Renal cortical epithelial cell (primary cell): ENCODE measurements at places on chromosomes 2 and 18. TPM values are rescaled to one million over a fixed set of nuclear protein-coding genes. Genes with fewer than 3 reads are reported as not detected.

The PAX8 gene
- 86.5 and 273 TPM in 2 replicates for total RNA-seq

GRCh38 chr2:26399771-26400376, 1.8 kb upstream of the DRC1 start:
- DNase-seq, result peak; percentile 51

The RNU2-63P gene
- not detected in 2 replicates for total RNA-seq

The EGR4 gene
- not detected in 2 replicates for total RNA-seq

The CAPN14 gene
- 0.20 and 1.6 TPM in 2 replicates for total RNA-seq

The PLEK gene
- 0.65 TPM in 1 of 2 replicates, not detected in the other for total RNA-seq

- DNase-seq, result no peak
These were observed 11.8 kb upstream of the FN1 start for GRCh38 chr2:215447673-215448081.

GRCh38 chr2:72576459-72576858, 249.4 kb downstream of the EXOC6B start:
- no peak for DNase-seq

The ABHD1 gene
- total RNA-seq, result 0.10 TPM in 1 of 2 replicates, not detected in the other

The ALPG gene
- total RNA-seq, result not detected in 2 replicates

The COL6A3 gene
- 2.5 and 3.6 TPM in 2 replicates for total RNA-seq

DNA sequence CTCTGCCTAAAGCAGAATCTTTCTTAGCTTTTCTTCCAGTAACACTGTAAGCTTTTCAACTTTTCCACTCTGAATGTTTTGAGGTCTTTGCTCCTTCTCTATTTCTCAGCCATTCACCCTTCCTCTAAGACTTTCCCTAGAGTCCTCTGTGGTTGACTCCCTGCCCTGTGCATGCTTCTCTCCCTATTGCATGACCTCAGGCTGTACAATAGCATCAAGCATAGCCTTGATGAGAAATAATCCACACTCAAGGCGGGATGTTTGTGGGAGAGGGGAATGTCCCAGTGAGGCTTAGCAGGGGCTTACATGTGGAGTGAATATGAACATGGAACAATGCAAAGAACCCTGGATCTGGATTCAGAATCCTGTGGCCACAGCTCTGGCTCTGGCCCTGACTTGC, 48.4 kb upstream of the IGFBP5 start:
- no peak for DNase-seq

DNA sequence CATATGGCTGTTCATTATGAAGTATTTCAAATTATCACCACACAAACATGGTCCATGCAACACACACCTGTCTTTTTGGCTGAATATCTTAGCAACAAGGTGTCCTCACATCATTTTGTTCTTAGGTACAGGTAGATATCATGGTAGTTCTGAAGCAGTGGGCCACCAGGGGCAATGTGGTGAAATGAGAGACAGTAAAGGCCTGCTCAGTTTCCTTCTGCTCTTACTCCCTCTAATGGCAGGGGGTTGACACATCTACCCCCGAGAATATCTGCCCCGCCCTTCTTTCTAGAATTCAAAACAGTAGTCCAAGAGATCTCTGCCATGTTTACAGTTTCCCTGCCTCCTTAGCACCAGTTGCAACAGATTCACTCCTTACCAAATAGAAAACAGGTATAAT, 147.0 kb upstream of the KLHL14 start:
- peak; percentile 75 for DNase-seq

The STAT4 gene
- 0.52 and 3.0 TPM in 2 replicates for total RNA-seq

- DNase-seq, result no peak
These were observed 677 bp upstream of the COPS9 start for GRCh38 chr2:240136671-240137292.

- DNase-seq, result peak; percentile 81
These were observed 83.5 kb downstream of the DNAH7 start for GRCh38 chr2:195984923-195985726.

DNA sequence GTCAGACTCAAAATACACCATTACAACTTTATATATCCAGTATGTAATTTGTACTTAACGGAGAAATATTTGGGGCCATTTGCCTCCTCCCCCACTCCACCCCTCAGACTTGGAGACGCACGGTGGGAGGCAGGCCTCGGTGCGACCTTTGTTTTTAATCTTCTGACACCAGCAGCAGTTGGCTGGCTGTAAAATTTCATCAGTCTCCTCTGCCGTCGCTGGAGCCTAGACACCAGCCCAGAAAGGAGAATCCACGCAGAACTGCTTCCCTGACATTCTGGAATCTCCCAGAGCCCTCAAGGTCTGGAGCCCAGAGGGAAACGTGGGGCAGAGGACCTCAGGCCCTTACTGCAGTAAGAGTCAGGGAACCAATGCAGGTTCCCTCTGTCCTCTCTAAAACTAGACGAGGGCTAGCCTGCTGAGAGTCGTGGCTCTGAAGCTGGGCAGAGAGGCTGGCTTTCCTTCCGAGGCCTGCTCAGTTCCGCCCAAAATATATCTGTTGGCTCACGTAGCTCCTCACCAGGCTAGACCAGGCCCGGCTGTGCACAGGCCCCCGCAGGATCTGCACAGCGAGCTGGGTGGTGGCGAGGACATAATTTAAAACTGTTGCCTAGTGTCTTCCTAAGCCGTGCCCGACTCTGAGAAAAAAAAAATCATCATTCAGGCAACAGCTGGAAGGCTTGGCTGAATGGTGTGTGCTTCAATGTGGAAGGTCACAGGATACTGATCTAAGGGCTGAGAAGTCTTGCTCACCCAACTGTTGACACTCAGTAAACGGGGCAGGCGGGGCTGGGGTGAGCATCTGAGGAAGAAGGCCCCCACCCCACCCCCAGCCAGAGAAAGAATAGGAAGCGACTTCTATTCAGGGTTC, 40.4 kb downstream of the EN1 start:
- no peak for DNase-seq

The MYCN gene
- not detected in 2 replicates for total RNA-seq

The PLB1 gene
- total RNA-seq, result 1.2 and 2.1 TPM in 2 replicates

DNA sequence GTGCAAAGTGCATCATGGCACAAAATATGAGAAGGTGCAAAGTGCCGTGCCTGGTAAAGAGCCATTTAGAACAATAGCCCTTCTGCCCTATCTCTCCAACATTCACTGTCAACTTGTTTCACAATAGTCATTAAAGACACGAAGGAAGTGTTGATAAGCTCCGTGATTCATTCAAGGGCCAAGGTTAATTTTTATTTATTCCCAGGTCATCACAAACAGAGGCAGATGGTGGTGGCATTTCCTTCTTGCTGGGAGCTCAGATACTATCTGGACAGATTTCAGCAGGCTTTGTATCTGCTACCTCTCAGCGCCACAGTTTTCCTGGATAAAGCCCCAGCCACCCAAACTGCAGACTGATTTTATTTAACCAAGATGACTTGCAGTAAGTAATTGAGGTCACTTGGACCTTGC, 309.3 kb downstream of the ZNF521 start:
- no peak for DNase-seq

DNA sequence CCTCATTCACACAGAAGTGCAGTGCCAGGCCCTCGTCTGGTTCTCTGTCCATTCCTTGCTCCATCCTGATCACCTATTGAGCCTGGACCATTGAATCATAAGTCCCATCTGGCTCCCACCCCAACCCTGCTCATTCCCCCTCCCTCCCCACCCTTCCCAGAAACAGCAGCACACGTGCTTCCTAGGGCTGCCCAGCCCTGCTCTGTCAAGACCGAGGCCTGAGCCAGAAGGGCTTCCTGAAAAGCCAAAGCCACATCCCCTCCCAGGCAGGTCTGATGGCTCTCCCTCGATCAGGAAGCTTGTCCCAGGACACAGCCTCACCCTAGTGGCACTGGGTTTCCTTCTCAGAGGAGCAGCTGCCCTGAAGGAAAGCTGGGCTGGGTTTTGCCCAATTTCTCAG, 79.8 kb upstream of the FZD7 start:
- DNase-seq, result no peak

The GRP gene
- not detected in 2 replicates for total RNA-seq

The SERPINB7 gene
- total RNA-seq, result 0.25 and 28.0 TPM in 2 replicates

The CYP1B1 gene
- 18.9 and 422 TPM in 2 replicates for total RNA-seq
